ENCODE measurements at places on chromosomes 2 and 18.

GRCh38 chr2:44897406-44897805, 44.1 kb upstream of the SIX3 start:
- no peak for DNase-seq

DNA sequence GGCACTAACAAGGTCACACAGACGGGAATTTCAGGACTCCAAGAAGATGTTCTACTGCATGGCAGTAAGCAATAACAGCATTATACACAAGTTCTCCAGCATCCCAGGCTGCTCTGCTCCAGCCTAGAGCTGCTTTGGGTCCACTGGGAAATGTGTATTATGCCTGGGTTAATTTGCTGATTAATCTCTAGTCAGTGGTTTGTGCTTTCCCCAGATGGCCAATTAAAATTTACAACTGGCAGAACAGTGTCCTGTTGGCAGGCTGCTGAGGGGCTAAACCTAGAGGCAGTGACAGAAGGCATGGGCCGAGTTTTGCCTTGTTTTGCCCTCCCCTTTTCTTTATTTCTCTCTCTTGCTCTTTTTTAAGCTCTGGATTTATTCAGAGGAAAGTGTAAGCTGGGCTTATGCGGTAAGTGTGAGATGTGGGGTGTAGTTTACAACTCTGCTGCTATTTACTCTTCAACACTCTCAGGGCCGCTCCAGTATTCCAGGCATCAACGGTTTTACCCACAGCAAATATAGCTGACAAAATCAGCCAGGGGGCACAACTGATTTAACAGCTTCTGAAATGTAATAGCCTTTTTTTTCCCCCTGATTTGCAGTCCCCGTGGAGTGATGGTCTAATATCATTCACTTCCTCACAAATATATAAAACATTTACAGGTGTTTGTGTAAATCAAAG, 348.0 kb downstream of the GPD2 start:
- no peak for DNase-seq

- peak; percentile 86 for DNase-seq
Observed at GRCh38 chr2:189022492-189022891, 48.3 kb downstream of the COL3A1 start.

DNA sequence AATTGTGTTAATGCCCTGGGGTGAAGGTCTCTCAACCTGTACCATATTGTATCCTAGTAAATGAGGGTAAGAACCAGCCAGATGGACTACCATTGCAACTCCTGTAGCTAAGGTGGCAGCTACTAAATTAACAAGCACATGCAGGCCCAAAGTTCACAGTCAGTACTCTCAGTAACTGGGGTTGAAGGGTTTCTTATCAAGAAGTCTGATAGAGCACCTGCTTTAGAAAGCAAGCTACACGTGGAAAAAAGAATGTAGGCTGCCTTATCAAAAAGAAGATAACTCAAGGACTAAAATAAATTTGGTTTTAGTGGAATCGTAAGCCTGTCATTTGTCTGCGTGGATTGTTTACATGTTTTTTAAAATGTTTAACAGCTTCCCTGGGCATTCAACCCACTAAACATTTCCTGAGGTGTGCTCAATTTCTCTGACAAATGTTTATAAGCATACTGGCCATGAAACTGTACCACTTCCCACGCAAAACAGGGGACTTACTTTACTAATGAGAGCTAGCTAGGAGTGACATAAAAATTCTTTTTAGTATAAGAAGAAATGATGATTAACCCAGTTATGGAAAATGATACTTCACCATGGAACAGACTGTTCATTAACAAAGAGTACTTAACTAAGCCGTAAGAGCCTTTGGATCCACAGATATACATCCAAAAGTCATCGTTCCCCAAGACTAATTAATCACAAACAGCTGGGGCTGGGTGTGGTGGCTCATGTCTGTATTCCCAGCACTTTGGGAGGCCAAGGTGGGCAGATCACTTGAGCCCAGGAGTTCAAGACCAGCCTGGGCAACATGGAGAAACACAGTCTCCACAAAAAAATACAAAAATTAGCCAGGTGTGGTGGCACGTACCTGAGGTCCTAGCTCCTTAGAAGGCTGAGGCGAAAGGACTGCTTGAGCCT, 36.5 kb downstream of the LPIN2 start:
- no peak for DNase-seq

GRCh38 chr2:70620020-70620419, 66.4 kb upstream of the TGFA start:
- no peak for DNase-seq

- DNase-seq: no peak
Observed at GRCh38 chr18:2083691-2084090, 487.6 kb downstream of the METTL4 start.

DNA sequence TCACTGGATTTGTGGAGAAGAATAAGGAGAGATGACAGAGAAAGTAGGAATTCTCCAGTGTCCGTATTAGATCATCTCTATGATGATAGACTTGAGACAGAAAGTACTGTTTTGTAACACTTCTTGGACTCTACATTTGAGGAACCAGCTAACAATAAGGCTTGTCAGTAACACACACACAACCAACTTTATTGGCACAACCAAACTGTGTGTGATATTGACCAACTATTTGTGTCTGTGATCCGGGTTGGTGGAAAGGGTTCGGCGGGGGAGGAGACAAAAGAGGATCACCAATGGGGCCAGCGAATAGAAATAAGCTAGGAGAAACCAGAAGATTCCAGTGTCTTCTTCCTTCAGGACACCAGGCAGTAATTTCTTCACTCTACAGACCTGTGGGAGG, 79.8 kb downstream of the MARCHF4 start:
- no peak for DNase-seq

DNA sequence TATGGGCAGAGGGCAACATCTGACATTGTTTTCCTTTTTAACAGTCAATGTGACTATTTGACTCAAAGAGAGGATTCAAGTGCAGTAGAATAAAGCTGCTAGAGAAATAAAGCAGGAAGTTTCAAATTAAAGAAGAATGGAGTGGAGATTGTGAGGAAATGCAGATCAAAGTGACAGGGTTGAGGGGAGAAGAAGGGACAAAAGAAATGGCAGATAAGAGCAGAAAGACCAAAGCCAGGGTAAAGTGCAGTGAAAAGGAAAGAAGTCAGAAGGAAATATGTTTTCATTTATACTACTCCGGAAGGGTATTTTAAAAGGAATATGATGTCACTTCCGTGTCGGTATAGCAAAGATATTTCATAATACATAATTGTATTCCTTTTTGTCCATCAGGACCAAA, 297.5 kb upstream of the CRIM1 start:
- DNase-seq: no peak

DNA sequence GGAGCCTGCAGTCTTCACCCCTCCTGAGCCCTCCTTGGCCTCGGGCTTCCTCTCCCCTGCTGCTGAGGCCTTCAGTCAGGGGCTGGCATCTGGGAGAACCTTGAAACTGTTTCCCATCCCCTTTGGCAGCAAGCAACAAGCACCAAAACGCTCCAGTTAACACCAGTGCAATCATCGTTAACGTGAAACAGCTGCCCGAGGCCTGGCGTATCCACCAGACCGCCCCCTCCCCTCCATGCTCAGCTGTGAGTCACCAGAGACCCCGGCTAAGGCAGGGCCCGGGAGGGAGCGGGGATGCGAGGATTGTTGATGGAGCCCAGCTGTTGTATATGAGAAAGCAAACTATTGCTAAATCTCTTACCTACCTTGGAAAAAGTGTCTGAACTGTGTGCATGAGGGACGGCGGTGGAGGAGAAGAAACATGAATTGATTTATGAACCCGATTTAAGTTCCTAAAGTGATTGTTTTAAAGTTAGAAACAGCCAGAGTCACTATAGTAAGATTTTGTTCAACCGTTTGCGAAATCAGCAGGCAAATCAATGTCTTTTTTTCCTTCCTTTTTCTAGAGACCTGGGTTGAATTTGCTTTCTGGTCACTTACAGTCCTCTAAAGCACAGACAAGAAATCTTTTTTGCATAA, 5.2 kb downstream of the ZFP36L2 start:
- DNase-seq: peak; percentile 93

DNA sequence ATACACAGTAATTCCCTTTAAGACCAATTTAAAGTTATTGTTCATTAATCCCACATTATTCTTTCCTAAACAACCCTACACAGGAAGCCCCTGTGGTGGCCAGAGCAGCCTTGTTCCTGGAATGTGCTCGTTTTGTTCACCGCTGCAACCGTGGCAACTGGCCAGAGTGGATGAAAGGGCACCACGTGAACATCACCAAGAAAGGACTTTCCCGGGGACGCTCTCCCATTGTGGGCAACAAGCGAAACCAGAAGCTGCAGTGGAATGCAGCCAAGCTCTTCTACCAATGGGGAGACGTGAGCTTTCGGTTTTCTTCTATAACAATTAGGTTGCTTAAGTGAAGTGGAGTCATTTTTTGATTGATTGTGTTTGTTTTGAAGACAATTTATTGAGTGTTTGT, 101.0 kb downstream of the UNC80 start:
- DNase-seq: no peak

DNA sequence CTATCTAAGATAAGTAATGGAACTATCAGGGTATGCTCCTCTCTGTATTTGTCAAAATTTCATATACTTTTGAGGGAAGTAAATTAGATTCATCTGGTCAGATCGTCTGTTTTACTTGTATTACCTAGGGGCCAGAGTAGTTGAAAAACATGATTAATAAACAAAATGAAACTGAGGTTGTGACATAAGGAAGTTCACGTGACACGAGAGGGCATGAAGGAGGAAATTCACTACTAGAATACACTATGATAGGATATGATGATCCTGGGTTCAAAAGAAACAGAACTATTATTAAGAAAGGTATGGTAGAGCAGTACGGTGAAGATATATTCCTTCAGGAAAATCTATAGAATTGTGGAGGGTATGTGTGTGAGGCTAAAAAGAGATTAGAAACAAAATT, 58.4 kb upstream of the SPAG16 start:
- DNase-seq: no peak

DNA sequence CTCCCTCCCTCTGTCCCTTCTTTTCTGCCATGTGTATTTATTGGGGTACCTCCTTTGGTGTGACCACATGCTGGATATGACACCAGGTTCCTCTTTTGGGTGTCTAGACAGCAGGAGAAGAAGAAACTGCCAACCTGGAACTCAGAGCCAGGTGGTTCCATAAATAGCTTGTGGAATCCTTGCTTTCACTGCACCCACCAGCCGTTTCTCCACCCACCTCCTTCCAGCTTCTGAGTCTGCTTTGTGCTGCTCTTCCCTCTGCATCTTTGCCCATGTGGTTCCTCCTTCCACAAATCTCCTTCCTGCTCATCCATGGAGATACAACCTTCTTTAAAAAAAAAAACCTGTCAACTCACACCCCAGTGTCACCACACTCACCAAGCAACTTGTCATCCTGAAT, 80.2 kb upstream of the SKOR2 start:
- no peak for DNase-seq

DNA sequence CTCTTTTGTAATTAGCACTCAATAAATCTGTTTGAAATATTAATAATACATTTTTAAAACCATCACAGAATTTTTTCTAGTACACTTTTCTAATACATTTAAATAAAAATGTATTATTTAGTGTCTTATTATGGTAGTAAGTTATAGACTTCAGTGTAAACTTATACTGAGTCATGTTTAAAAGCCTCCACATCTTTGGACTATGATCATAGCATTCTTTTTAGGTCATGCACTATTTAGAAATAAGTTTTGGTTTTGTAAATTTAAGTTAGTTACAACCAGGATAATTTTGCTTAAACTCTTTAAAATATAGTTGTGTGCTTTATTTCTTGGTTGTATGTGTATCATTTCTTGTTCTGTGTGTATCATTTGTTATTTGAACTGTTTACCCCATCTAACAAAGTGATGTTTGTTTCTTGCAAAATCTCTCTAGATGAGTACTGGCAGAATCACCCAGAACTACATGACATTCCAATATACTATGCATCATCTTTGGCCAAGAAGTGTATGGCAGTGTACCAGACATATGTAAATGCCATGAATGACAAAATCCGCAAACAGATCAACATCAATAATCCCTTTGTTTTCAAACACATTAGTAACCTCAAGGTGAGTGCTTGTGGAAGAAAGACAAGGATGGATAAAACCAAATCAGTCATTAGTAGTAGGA, 16.7 kb downstream of the CPSF3 start:
- no peak for DNase-seq

DNA sequence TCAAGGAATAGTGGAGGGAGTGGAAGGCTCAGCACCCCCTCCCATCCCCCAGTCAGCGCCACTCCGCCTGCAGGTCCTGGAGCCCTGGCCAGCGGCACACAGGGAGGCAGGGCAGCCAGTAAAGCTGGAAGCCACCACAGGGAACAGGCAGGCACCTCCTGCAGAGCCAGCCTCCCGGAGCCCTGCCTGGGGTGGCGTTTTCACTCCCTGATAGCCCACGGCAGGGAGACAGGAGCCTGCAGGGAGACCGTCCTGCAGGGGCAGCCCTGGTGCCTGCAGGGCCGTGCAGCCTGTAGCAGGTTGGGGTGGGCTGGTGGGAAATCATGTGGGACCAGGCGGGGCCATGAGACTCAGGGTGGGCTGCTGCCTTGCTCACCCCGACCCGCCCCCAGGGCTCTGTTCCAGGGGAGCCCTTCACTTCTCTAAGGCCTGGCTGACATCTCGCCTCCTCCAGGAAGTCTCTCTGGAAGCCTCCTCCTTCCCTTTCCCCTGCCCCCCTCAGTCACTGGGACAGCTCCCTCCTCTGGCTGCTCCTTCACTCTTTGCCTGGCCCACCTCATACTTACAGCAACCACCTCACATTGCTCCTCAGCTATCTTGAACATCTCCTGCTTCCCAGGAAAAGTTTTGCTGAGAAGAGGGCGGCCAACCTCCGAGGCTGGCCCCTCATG, 221.0 kb downstream of the GLI2 start:
- DNase-seq: no peak

DNA sequence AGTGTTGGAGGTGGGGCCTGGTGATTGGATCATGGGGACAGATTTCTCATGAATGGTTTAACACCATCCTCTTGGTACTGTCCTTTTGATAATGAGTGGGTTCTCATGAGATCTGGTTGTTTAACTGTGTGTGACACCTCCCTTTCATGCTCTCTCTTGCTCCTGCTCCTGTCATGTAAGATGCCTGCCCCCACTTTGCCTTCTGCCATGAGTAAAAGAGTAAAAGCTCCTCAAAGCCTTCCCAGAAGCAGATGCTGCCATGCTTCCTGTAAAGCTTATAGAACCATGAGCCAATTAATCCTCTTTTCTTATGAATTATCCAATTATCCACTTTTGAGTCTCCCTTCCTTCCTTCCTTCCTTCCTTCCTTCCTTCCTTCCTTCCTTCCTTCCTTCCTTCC, 317.7 kb downstream of the RDH14 start:
- DNase-seq: no peak

DNA sequence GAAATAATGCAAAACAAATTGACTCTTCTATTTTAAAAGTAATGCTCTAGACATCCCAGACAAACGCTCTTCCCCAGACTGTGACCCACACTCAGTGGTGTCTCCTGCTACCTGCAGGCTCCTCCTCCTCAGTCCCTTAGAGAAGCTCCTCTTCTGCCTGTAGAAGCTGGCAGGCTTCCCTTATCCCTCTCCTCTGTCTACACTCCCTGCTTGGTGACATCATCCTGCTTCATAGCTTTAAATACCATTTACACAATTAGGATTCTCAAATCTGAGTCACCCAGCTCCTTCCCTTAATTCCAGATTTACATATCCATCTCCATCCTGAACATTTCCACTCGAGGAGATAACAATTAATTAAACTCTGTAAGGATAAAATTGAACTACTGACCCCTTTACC, 167.9 kb downstream of the FBXO15 start:
- peak; percentile 40 for DNase-seq
